ENCODE measurements at places on chromosomes 6 and 20. TPM values are rescaled to one million over a fixed set of nuclear protein-coding genes. Genes with fewer than 3 reads are reported as not detected.
A peak's percentile ranks its signal among the peaks of the same experiment; 100 is the strongest.

Gene USP49
- total RNA-seq = 5.0 TPM

Gene KCNB1
- not detected for total RNA-seq

Gene LST1
- total RNA-seq = 22.4 TPM

Gene GPR6
- total RNA-seq = not detected

Gene LAMA4
- total RNA-seq = not detected

- no peak for DNase-seq
These were observed 228.3 kb downstream of the NRN1 start for GRCh38 chr6:5778317-5778857.

- DNase-seq = peak; percentile 19
These were observed at the start of gene PXDC1 for GRCh38 chr6:3751077-3751729. Gene PXDC1 (minus strand): TSS chr6:3751713. CDS start chr6:3751531, 182 bp downstream.

GRCh38 chr6:41713159-41713649 lies 22.2 kb downstream of the TFEB start:
- DNase-seq = no peak

DNA sequence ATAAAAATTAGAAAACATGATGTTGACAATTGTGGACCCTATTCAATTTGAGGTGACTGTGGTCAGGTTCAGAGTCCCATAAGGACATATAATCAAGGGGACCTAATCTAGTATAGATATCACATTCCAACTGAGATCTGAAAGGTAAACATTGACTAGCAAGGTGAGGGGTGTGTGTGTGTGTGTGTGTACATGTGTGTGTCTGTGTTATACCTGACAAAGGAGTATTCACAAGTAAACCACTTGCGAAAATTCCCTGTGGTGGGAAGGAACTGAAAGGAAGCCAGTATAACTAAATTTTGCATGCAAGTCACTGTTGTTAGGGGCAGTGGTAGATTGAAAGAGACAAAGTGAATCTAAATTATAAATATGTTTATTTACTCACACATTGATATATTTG lies 723.7 kb downstream of the COL12A1 start:
- no peak for DNase-seq

DNA sequence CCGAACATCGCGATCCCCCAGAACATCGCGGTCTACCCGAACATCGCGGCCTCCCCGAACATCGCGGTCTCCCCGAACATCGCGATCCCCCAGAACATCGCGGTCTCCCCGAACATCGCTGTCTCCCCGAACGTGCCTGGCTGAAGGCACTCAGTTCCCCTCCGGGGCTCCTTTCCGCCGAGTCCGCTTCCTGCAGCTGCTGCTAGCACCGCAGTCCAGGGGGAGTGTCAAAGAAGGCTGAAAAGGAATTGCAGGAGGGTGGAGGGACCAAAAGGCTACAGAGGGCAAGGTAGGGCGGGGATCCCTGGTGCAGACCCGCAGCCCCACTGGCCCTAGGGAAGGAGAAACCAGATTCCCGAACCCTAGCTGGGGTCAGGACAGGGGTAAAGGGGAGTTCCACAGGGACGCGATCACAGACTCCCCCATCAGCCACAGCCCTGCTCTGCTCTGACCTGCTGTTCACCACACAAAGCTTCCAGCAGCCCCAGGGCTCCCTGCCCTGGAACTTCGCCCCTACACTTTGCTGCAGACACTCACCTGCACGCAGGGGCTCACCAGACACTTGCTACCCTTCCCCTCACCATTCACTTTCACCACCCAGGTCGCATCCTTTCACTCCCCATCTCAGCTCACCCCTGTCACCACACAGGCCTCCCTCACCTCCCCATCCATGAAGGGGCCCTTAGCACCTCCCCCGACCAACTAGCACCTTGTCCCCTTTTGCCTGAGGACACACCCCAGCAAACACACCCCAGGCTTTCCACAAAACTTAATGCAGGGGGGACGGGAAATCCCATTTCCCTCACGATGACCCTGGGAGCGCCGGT lies 1.7 kb downstream of the ULBP1 start:
- peak; percentile 16 for DNase-seq

- DNase-seq = no peak
These were observed 73.1 kb downstream of the AGPAT4 start for GRCh38 chr6:161200610-161201370.

- no peak for DNase-seq
These were observed 66.5 kb downstream of the STK4 start for GRCh38 chr20:45032781-45033180.

- no peak for DNase-seq
These were observed 183.4 kb downstream of the ERMARD start for GRCh38 chr6:169934699-169935347.

DNA sequence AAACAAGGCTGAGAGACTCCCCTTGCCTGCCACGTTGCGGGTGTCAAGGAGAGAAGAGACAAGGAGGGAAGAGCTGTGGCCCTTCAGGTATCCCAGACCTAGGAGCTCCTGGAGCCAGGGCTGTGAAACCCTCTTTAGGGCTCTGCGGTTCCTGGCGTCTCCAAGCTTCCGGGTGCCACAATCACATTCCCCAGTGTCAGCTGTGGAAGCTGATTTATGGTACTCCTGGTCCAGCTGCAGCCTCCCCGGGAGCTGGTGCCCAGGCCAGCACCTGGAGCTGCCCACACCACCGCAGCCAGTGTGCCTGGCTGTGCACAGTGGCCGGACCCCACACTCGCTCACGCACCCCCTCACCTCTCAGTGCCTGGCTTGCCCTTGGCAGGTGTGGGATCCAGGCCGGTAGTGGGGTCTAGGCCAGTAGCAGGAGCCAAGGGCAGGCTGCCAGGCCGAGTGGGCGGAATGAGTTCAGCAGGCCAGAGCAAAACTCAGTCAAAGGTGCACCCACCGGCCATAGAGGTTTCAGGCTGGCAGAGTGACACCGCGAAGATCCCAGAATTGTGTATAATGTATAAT lies 58.9 kb upstream of the L3MBTL3 start:
- DNase-seq = no peak

DNA sequence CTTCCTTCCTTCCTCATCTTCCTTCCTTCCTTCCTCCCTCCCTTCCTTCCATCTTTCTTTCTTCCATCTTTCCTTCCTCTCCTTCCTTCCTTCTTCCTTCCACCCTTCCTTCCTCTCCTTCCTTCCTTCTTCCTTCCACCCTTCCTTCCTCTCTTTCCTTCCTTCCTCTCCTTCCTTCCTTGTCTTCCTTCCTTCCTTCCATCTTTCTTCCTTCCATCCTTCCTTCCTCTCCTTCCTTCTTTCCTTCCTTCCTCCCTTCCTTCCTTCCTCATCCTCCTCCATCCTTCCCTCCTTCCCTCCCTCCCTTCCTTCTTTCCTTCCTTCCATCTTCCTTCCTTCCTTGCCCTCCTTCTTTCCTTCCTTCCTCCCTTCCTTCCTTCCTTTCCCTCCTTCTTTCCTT lies 361.4 kb upstream of the TSHZ2 start:
- no peak for DNase-seq

DNA sequence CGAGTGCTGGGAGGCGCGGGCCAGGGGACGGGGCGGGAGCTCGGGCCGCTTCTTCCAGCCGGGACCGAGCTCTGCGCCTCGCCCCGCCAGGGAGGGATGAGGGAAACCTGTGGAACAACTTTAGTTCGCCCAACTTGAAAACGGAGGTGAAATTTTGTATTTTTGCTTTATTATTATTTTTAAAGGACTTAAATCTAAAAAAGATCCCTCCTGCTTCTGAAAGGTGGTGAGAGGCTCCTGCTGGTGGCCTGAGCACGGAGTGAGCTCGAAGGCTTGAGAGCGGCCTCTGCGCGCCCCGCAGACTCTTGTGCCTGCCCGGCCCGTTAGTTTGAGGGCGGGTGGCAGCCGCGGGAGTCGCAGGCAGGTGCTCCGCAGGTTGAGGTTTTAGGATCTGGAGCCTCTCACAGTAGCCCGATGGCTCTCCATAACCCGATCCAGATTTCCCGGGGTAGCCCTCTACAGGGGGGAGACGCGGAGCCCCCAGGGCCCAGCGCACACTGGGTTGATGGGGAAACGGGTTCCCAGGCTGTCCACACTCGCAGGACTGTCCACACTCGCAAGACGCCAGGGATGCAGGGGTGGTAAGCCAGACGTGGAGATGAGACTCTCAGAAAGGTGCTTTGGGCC lies 46.2 kb upstream of the SUPT3H start:
- no peak for DNase-seq

DNA sequence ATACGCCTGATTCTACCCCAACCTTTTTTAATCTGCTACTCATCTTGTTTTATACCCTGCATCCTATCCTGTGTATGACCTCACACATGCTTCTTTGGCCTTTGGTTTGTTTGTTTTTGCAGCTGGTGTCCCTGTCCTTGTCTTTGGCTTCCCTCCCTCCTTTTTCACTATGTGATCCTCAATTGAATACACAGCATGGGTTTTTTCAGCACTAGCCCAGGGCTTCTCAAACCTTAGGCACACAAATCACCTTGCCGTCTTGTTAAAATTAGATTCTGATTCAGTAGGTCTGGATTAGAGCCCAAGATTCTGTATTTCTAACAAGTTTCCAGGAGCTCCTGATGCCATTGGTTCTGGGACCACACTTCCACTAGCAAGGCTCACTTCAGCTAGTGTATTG lies 321.5 kb upstream of the MAN1A1 start:
- DNase-seq = no peak

Data from CD8-positive, alpha-beta memory T cell (primary cell).